ENCODE measurements at places on chromosomes 3 and 15.

DNA sequence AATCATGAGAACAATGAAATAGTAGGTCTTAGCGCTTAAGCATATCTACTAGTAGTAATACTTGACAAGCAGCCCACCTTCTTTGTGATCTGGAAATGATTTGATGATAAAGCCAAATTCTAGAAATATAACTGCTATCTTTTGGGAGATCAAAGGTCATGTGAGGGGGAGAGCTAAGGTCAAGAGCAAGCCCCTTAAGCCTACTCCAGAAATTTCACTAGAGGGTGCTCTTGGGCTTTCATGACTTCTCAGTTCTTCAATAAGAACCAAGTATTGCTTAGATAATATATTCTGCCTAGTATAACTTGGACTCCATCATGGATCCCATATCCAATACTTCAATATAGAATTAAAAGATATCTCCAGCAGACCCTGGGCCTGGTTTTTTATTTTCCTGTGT is 319.6 kb downstream of the ZBTB20 start:
- peak; percentile 21 for DNase-seq

DNA sequence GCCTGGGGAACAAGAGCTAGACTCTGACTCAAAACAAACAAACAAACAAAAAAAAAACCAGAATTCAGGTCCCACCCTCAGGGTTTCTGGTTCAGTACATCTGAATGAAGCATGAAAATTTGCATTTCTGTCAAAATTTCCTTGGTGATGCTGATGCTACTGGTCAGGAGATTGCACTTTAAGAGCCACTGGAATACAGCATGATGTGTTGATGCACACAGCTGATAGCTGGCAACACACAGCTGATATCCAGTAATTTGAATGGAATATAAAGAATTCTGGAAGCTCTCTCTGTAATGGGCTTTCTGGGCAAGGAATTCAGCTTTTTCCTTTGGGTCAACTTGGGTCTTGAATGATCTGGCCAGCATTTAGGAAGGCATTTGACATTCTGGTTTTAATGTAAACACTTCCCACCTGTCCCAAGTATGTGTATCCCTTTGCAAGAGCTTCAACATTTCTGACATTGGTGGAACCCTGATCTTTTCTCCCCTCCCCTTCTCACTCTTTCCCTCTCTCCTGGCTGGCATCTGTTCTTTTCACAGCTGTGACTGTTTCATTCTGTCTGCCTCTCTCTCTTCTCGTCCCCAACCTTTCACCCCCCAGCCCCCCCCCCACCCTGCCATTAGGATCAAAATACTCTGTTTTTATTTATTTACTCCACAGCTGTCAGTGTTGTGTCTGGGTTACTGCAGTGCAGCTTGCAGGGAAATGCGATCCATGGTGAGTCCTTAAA is 189.5 kb downstream of the TPRG1 start:
- no peak for DNase-seq

- DNase-seq: no peak
These were observed 2.7 kb downstream of the MECOM start for GRCh38 chr3:169660709-169661360.

- DNase-seq: no peak
These were observed 56.3 kb downstream of the CPN2 start for GRCh38 chr3:194294895-194295214.

DNA sequence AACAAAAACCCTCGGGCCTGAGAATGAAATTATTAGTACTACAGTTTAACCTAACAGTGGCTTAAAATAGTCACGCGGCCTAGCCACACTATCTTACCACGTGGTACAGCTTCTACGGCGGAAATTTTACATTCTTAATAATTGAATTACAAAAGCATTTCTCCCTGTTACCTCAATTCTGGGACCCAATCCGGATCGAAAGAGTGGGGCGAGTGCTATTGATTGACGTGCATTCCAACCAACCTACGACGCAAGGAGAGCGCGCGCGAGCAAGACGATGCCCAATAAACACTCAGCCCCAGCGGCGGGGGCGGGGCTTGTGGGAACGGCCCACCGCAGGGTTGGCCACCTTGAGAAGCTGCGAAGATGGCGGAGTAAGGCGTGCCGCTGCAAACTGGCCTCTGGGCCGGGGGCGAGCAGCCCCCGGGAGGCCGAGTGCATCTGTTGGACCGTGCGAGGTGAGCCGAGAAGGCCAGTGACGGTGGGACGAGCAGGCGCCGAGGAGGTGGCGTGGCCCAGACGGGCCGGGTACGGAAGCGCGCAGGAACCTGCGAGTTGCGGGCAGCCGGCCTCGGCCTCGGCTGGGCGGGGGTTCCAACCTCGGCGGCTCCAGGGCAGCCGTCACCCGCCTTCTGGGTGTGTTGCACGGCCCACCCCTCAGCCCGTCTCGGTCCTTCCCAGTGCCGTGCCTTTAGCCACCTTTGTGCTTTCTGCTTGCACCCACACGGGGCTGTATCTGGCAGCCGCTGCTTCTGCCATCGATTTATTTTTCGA is 48.6 kb downstream of the OIP5 start:
- peak; percentile 98 for DNase-seq

DNA sequence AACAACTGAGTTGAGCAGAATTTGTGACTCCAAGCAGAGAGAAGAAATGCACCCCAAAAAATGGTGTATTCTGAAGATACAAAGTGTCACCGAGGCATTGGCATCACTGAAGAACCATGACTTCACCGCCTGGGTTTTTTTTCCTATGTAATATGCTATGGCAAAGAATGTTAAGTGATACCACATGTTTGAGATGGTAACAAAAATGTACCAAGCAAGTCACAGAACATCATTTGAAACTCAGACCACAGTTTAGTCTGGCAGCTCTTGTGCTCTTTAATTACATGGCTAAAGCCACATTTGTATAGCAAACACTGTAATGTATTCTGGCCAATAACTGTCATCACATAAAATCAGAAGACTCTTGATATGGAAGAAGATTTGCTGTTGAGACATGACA is 323.5 kb downstream of the ULK4 start:
- DNase-seq: no peak

DNA sequence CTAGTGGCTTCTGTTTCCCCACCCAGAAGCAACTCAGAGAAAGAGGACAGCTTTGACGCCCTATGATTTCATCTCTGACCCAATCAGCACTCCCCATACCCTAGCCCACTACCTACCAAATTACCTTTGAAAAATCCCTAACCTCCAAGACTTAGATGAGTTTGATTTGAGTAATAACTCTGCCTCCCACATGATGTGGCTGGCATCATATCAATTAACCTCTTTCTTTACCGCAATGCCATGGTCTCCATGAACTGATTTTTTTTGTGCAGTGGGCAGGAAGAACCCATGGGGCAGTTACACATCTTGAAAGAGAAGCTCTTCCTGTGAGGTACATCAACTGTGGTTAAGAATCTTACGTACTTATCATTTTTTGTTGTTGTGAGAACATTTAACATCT is 25.5 kb upstream of the APOD start:
- DNase-seq: no peak
